A549 treated with Mapracorat at 1 μM for 4 hours (cell line): ENCODE measurements at places on chromosomes 16 and 17. TPM values are rescaled to one million over a fixed set of nuclear protein-coding genes. Genes with fewer than 3 reads are reported as not detected.

The KRT24 gene
- total RNA-seq, result not detected in 5 replicates

The PDIA2 gene
- 0.11 to 0.65 TPM (median 0.42 TPM) in 5 replicates for total RNA-seq

The IRX3 gene
- 4.2 to 6.5 TPM (median 5.4 TPM) in 5 replicates for total RNA-seq

The KRTAP4-1 gene
- 0.16 to 0.38 TPM (median 0.18 TPM) in 3 of 5 replicates, not detected in the others for total RNA-seq

The TIGD7 gene
- total RNA-seq, result 0.59 to 1.5 TPM (median 1.3 TPM) in 5 replicates

The CA7 gene
- total RNA-seq, result 0.08 TPM in 1 of 5 replicates, not detected in the others
